Endothelial cell of umbilical vein (primary cell): ENCODE measurements at places on chromosomes 11 and 22.

DNA sequence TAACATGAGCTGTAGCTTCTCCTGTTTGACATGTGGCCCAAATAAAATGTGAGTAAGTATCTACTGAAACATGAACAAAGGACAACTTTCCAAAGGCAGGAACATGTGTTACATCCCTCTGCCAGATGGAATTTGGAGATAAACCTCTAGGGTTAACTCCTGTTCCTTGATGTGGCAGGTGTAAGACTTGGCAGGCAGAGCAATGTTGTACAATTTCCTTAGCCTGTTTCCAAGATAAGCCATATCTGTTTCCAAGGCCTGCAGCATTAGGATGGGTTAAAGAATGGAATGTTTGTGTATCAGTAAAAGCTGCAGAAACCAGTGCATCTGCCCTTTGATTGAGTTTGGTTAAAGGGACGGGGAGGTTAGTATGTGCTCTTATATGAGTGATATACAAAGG lies 8.8 kb upstream of the DNAJB13 start:
- DNase-seq = peak; percentile 91

DNA sequence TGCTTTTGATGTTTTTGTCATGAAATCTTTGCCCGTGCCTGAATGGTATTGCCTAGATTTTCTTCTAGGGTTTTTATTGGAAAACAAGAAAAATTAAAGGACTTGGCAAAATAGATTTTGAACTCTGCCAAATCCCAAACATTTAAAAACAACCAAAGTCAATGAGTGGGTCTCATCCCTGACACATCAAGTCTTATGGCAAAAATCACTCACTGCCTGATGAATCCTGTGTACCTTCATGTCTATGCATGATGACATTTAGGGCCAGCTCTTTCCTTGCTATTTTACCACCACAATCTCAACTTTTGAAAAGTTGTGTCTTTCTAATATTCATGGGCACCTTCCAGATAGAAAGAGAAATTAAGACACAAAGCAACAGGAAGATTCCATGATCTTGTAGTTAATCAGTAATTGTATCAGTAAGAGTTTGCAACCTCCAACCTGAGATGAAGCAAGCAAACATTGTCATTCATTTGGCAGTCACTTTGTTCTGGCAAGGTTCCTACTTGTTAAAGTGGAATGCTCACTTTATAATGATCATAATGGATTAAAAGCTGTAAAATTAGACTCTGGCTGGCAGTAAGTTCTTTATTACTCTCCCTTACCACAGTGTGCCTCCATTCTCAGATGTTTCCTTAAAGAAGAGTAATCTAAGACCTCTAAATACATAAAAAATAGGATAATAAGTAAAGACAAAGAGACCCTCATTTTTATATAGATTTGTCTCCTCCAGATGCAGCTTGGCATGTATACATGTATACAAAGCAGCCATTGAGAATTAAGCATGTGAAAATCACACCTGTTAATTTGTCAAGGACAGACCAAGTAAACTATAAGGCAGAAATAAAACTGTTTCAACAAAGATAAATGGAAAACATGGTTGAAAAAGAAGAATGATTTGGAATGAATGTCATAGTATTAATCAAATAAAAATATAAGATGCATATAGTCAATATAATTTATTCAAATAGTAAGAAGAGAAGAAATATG lies 51.6 kb downstream of the ETS1 start:
- DNase-seq = no peak

DNA sequence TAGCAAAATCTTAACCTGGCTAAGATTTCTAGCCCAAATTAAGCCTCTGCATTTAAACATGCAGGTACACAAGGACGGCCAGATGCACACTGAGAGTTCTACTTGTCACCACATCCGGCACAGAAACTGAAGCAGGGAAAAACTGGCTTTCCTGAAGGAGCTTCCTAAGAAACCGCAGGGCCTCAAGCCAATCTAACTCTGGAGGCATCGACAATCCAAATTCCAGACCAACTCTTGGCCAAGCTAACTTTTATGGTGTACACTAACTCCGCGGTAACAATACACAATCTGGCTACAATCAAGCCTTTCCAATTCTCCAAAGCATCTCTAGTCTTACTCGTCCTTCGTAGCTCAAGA lies 1.2 kb downstream of the MSANTD2 start:
- DNase-seq = peak; percentile 58

- DNase-seq = no peak
These were observed 19.4 kb downstream of the OR2AT4 start for GRCh38 chr11:75077316-75077715.

GRCh38 chr11:79678780-79679452 lies 238.1 kb upstream of the TENM4 start:
- DNase-seq = no peak

- DNase-seq = no peak
These were observed 961 bp downstream of the SUSD2 start for GRCh38 chr22:24181996-24182899.

DNA sequence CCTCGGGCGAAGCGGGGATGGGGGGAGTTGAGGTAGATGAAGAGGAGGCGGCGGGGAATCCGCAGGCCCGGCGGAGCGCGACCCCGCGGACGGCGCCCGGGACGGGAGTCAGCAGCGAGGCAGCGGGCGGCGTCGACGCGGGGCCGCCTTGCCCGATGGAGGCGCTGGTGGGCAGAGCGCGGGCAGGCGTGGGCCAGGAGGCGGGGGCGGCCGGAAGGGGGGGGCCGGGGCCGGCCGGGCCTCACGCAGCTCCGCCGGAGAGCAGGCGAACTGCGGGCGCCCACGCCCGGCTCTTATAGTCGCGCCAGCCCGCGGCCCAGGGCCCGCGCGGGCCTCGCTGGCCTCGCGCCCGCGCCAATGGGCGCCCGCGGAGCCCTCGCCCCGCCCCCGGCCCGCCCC lies at the start of gene IGF2:
Gene IGF2, minus strand, starts transcription at position 267 of the 399 bp plus-strand sequence. CDS start 3,866 bp downstream, outside the sequence.
- DNase-seq = no peak

GRCh38 chr11:32497951-32498350 lies 62.6 kb upstream of the WT1 start:
- no peak for DNase-seq

DNA sequence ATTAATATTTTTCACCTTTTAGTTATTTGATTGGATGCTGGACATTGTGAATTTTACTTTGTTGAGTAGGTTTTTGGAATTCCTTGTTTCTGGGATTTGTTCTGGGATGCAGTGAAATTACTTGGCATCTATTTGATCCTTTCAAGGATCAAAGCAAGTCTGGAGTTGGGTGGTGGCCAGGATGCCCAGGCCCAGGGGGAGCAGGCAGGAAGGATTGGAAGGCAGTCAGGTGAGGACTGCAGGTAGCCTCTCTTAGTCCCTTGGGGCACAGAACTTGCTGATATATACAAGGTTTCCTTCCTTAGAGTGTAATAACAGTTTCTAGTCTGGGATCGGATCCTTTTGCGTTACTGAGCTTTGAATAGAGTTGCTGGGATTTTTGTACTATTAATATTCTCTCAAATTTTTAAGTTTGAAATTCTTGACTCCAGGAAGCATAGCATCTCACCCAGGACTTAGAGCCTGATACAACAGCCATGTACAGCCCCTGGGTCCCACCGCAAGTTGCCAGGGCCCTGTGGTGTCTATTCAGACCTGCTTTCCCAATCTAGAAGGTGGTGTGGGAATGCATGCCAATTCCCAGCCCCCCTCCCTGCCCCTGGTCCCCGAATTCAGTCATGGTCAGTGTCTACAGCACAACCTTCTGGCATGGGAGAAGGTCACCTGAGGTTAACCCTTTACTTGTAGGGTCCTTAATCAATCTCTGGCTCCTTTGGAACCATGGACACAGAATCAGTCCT lies 6.1 kb downstream of the ZNF74 start:
- DNase-seq = no peak

GRCh38 chr22:17712441-17712840 lies 61.8 kb downstream of the BID start:
- DNase-seq = peak; percentile 57

DNA sequence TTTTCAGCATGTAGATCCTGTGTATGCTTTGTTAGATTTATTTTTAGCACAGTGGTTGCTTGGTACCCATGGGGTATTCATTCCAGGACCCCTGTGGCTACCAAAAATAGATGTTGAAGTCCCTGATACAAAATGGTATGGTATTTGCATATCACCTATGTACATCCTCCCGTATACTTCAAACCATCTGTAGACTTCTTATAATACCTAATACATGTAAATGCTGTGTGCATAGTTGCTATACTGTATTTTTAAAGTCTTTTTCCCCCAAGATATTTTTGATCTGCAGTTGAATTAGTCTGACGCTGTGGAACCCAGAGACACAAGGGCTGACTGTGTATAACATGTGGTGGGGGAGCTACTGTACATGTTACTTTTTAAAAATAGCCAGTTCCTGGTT lies 101.1 kb downstream of the ATXN10 start:
- DNase-seq = no peak

GRCh38 chr22:39269095-39269790 lies 24.5 kb upstream of the PDGFB start:
- no peak for DNase-seq

DNA sequence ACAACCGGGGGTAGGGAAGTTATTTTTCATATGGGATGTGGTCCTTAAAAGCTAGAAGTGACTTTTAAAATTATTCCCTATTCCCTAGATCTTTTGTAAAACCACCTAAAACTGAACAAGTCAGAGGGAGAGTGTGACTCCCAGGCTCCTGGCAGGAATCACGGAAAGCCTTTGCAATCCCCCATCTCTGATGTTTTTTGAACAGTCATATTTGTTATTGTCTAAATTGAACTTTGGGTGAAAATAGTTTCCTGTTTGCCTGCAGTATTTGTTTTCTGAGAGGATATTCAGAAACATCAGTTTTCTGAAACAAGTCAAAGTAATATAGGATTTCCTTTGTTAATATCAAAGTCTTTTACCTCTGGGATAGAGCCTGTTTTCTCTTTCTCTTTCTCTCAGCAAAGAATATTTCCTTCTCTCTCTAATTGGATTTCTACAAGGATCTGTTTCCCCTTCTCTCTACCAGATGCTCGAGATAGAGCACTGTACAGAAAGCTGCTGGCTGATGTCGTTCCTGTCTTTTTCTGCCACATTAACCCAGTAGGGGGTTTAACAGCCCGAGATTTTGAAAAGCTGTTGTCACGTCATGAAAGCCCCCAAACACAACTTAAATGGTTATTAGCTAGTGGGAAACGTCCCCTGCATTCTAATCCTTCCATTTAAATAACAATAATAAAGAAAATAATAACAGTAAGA lies 132.2 kb upstream of the PITPNB start:
- peak; percentile 81 for DNase-seq

- DNase-seq = no peak
These were observed 78.7 kb upstream of the GRAMD1B start for GRCh38 chr11:123351375-123351774.

DNA sequence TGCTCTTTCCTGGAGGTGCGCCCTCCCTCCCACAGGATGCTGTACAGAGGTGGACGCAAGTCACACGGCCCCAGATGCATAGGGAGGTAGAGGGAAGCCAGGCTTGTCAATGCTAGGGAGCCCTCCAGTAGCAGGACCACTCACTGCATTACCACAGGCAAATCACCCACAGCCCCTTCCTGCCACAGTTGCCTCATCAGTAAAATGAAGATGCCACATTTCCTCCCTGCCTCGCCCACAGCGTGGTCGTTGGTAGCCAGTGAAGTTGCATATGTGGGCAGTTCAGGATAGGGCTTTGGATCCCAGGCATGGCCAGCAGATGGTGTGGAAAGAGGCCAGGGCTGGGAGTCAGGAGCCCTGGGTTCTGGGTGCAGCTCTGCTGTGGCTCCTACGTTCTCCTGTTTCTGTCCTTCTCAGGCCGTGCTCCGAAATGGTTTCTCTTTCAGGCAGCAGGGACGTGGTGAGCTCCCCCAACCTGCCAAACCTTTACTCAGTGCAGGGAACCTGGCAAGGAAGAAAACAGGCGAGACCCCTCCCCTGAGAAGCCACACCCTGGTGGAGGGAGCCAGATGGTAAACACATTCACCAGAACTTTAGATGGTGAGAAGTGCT lies 22.6 kb downstream of the DAGLA start:
- no peak for DNase-seq

GRCh38 chr11:102347462-102348370 lies 702 bp downstream of the BIRC2 start:
- DNase-seq = peak; percentile 54

GRCh38 chr11:72805216-72805615 lies 9.0 kb upstream of the ATG16L2 start:
- DNase-seq = no peak

- no peak for DNase-seq
These were observed 176.6 kb upstream of the RAG2 start for GRCh38 chr11:36774603-36775002.

GRCh38 chr11:108915666-108916065 lies 250.8 kb downstream of the DDX10 start:
- no peak for DNase-seq

GRCh38 chr11:77879218-77879617 lies 58.3 kb downstream of the AAMDC start:
- no peak for DNase-seq

DNA sequence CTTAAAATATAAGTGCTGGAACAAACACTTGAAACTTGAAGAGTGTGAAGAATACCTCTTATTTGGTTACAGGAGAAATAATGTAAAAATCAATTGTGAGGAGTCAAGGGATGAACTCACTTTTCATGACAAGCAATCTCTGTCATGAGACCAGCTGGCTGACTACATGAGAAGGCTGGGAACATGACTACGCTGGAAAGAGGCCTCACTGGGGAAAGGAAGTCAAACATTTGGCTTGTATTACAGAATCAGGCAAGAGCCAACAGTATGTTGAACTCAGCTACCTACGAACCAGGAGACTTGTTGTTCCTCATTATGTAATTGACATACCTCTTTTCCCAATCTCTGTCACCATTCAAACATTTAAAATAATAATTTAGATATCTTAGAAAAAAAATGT lies 14.4 kb downstream of the DCDC1 start:
- DNase-seq = no peak

- DNase-seq = peak; percentile 61
These were observed 22.2 kb upstream of the UBASH3B start for GRCh38 chr11:122633219-122633829.

DNA sequence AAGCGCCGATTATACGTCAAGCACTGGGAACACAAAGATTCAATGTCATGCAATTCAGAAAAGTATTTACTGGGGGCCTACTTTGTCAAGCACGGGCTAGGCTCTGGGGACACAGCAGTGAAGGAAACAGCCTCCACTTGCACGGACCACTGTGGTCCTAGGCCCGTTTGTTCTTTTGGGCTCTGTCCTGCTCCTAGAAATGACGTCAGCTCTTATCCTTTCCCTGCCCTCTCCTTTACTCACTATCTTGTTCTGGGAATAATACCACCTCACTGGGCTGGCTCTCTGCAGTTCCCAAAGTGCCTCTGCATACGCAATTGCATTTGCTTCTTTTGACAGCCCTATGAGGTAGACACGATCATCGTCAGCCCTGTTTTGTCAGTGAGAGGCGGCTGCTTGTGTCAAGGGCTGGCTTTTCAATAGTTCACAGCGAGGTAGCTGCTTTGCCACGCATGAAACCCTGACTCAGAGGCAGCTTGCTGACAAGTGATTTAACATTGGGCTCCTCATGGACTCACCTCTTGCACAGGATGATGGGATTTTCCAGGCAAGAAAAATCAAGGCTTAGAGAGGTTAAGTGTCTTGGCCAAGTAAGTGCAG lies 22.9 kb upstream of the IGSF22 start:
- no peak for DNase-seq
